GM13976 (cell line): ENCODE measurements at places on chromosomes 4 and X.

- no peak for DNase-seq
These were observed 36.4 kb upstream of the FRAS1 start for GRCh38 chr4:78020677-78021076.

DNA sequence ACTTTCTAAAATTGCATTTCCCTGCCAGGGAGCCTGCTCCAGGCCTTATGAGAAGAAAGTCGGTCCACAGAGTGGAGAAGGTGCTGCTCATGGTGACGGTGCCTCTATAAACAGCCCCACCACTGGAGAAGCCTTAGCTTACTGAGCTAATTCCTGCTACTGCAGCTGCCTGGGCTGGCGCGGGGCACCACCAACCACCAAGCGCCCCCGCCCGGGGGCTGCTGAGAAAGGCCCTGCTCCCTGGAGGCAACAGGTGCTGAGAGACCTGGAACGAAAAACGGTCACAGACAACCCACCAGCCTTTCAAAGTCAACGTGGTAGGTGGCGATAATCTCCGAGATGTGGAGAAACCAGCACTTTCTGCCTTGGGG is 2.9 kb downstream of the HCFC1 start:
- no peak for DNase-seq

DNA sequence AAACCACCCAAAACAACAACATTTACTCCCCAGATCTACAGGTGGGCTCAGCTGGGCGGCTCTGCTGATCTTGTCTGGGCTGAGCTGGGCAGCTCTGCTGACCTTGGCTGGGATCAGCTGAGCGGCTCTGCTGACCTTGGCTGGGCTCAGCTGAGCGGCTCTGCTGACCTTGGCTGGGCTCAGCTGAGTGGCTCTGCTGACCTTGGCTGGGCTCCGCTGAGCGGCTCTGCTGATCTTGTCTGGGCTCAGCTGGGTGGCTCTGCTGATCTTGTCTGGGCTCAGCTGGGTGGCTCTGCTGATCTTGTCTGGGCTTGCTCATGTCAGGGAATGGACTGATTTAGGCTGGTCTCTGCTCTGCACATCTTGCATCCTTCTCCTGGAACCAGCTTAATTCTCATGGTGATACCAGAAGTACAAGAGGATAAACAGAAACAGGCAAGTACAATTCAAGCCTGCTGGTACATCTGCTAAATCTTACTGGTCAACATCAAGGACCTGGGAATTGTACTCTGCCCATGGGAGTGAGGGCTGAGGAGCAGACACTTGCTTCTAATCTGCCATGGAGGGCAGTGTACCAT is 248.5 kb upstream of the PSAPL1 start:
- no peak for DNase-seq

GRCh38 chrX:133722756-133723155 is 262.6 kb downstream of the GPC3 start:
- DNase-seq = no peak

DNA sequence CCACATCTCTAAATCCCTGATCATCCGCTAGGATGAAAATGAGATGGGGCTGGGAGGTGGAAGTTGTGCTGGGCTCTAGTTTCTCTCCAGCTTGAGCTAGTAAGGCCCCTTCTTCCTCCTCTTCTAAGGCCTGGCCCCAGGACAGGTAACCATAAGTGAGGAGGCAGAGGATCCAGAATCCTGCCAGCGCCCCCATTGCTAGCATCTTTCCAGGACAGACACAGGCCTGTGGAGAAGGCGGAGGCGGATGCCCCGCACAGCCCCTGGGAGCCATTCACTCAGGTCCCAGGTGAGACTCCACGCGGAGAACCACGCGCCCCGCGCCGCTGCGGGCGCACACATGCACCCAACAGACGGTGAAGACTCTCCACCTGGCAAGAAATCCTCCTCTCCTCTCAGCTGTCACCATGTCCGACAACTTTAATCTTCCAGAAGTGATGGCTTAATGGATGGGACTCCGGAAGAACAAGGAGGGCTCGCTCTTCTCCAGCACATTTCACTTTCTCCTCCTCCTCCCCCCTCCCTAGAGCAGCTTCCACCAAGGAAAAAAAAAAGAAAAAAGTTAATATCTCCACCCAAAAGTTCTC is 793 bp downstream of the ARSJ start:
- no peak for DNase-seq

DNA sequence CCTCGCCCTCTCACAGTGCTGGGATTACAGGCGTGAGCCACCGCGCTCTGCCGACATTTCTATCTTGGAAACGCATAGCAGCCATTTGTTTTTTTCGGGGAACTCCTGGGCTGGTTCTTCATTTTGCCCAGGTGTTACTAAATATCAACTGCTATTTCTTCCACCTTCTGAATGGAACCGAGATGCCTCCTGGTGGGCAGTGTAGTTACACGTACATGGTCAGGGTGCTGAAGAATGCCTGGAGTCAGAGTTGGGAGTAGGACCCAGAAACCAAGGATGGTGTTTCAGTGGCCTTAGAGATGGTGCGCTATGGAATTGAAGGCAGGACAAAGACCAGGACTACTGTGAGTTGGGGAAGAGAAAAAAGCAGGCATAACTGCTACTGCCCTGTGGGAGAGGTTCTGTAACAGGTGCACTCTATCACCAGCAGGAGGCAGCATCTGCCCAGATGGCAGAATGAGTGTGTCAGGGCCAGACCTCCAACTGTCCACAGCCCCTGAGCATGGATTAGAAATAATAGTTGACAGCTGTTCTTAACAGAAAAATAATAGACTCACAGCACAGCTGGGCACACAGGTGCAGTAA is 81.7 kb downstream of the ZC4H2 start:
- DNase-seq = peak; percentile 39
